ENCODE measurements at places on chromosomes 1 and 21.

GRCh38 chr1:170789063-170789462, 125.1 kb downstream of the PRRX1 start:
- no peak for DNase-seq
- H3K27me3 ChIP-seq = no peaks in the 10 kb centered on the region
- peaks cover 4% of the 10 kb centered on the region for H3K4me1 ChIP-seq
- H3K4me3 ChIP-seq = no peak overlapping the region

GRCh38 chr1:246069581-246069980, 437.5 kb downstream of the SMYD3 start:
- no peak for DNase-seq
- no peak overlapping the region for H3K4me3 ChIP-seq
- H3K27ac ChIP-seq = no peak overlapping the region
- peaks cover 55% of the 10 kb centered on the region for H3K4me1 ChIP-seq
- no peaks in the 10 kb centered on the region for H3K36me3 ChIP-seq

DNA sequence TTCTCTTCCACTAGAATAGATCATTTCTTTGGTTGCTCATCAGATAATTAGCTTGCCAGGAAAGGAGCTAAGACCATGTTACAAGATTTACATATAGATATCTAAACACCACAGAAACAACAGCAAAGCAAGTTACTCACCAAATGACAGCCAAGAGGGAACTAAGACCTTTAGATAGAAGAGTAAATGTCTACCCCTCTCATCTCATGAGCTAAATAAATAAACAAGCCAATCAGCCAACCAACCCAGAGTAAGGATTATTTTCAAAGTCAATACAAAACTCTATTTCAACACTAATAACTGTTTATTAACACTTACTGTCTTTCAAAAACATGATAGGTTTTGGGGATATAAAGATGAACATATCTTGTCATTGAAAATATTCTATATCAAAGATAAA, 474.7 kb downstream of the LMO4 start:
- no peaks in the 10 kb centered on the region for H3K36me3 ChIP-seq
- peak overlapping the region; percentile 1 for H3K27ac ChIP-seq
- H3K4me3 ChIP-seq = no peak overlapping the region
- H3K4me1 ChIP-seq = peaks cover 19% of the 10 kb centered on the region

- H3K4me1 ChIP-seq = no peaks in the 10 kb centered on the region
- H3K27ac ChIP-seq = no peak overlapping the region
- no peak overlapping the region for H3K4me3 ChIP-seq
- H3K27me3 ChIP-seq = no peaks in the 10 kb centered on the region
Observed at GRCh38 chr1:79524126-79524525, 517.6 kb upstream of the ADGRL4 start.
